ENCODE measurements at places on chromosomes 1 and 21.

DNA sequence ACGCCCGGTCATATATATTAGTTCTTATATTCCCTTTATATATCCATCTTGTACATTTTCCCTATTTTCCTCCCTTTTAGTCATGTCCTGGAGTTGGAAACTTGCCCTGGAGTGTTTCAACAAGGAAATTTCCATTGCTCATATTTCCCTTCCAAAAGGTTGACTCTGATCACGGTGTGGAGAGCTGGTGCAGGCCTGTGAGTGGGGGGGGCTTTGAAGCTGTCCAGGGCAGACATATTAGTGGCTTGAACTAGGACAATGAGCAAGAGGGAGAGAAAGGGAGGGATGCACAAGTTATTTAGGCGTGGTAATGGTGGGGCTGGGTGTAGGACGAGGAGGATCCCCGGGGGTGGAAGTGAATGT, 30.4 kb upstream of the TMEM61 start:
- no peak for DNase-seq

DNA sequence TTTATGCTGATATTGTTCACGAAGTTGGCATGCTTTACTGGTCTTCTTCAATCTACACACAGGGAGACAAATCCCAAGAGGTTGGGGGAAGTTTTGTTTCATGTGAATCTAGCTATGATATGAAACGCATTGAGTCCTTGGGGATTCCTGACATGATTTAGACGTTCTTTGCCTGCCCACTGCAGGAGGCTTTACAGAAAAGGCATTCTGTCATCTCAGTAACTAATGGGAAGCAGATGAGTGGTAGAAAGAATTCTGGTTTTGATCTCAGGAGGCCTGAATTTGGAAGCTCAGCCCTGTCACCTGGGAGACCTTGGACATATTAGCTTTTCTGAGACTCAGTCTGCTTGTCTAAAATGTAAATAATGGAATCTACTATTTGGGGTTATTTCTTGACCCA, 383.0 kb upstream of the NFIA start:
- DNase-seq, result no peak

DNA sequence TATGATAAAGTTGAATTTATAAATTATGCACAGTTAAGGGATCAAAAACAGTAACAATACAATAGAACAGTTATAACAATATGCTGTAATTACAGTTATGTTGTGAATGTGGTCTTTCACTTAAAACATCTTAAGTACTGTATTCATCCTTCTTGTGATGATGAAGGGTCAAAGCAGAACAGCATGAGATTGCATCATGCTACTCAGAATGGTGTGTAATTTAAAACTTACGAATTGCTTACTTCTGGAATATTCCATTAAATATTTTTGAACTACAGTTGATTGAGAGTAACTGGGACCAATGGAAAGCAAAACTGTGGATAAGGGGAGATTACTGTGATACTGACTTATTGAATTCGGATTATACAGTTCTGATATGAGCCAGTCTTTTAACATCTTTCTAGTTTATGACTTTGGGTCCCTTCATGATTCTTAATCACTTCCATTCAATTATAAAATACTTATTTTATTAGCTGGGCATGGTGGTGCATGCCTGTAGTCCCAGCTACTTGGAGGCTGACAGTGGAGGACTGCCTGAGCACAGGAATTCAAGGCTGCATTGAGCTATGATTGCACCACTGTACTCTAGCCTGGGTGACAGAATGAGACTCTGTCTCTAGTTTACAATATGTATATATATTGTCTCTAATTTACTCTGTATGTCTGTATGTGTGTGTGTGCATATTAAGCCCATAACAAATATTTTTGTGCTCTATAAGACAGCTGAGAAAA, 43.2 kb downstream of the ATP1B1 start:
- DNase-seq, result no peak

- no peak for DNase-seq
These were observed 25.5 kb downstream of the ODF2L start for GRCh38 chr1:86370601-86371022.

DNA sequence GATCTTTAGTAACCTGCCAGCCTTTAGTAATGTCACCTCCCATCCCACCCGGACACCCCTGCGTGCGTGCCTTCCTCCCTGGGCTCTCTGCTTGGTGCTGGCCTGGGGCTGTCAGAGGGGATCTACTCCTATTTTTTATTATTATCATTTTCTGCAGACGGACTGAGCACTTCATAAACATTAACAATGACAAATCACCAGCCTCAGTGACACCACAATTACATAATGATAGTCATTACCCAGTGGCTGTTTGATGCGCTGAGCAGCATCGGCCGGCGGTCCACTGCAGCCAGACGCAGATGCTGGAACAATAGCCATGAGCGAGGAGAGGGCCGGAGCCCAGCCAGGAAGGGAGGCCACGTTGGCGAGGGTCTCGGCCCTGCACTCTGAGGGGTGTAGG, 309.3 kb upstream of the AJAP1 start:
- DNase-seq, result no peak

GRCh38 chr21:39104911-39105310, 78.3 kb downstream of the PSMG1 start:
- DNase-seq, result no peak

GRCh38 chr1:201283836-201284553, 689 bp downstream of the PKP1 start:
- no peak for DNase-seq

DNA sequence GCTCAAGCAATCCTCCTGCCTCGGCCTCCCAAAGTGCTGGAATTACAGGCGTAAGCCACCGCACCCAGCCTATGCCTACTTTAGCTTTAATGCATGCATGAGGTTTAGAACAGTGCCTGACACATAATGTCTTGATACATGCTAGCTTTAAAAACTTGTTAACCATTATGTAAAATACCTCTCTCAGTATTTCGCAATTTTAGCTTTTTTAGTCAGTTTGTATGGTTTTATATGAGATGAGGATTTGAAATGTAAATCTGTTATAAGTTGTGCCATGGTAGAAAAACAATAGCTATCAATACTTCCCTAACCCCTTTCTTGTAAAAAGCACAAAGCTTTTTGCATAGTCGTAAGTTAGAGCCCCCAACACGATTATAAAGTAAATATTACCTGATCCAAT, 4.7 kb upstream of the AKNAD1 start:
- DNase-seq, result no peak

DNA sequence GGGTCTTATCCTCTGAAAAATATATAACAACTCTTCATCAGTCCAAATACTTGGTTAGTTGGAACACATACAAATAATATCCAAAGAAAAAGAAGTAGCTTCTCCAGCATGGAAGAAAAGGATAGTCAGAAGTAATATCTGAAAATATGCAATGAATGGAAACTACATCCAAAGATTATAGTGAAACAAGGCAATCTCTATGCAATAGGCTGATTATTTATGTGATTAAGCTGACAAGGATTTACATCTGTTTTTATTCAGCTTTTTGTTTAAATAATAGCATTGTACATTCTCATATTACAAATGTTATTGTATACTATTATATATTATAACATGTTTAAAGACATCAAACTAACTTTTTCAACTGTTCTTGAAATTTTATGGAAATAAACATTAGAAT, 15.3 kb upstream of the TGFBR3 start:
- no peak for DNase-seq

- DNase-seq, result no peak
These were observed 189.3 kb downstream of the PTPRU start for GRCh38 chr1:29425631-29426030.

DNA sequence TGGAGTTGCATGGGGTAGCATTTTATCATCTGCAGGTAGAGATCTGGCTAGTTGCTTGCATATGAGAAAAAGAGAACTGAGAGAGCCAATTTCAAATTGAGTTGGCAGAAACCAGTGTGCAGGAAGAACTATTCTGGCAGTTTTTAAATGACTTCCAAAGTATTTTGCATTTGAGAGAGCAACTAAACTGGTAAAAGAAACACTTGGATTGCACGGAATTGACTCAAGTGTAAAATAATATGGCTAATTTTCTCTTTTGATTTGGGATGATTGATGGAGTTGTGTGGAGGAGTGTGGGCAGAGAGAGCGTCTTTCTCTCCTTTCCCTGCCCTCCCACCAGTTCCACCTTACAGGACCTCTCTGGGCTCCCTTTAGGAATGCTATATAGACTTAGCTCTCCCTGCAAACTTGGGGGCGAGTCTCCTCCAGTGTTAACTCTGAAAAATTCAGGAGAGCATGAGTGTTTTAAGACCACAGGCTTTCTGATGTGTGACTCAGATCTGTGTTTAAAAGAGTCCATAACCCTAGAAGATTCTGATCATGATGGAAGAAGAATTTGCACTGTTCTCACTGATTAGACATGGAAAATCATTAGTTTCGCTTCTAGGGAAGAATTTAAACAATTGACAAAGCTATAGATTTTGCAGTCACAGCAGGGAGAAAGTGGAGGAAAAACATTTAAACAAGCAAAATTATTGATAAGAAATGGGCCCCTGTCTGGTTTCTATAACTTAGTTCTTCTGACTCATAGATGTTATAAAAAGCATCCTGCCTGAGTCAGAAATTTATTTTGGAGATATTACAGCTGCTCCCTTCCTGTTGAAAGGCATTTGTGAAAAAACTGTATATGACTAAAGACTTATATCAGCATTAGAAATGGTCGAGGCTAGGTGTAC, 24.9 kb upstream of the CTBS start:
- DNase-seq, result no peak

GRCh38 chr1:206068314-206068713, 15.3 kb downstream of the RHEX start:
- no peak for DNase-seq

DNA sequence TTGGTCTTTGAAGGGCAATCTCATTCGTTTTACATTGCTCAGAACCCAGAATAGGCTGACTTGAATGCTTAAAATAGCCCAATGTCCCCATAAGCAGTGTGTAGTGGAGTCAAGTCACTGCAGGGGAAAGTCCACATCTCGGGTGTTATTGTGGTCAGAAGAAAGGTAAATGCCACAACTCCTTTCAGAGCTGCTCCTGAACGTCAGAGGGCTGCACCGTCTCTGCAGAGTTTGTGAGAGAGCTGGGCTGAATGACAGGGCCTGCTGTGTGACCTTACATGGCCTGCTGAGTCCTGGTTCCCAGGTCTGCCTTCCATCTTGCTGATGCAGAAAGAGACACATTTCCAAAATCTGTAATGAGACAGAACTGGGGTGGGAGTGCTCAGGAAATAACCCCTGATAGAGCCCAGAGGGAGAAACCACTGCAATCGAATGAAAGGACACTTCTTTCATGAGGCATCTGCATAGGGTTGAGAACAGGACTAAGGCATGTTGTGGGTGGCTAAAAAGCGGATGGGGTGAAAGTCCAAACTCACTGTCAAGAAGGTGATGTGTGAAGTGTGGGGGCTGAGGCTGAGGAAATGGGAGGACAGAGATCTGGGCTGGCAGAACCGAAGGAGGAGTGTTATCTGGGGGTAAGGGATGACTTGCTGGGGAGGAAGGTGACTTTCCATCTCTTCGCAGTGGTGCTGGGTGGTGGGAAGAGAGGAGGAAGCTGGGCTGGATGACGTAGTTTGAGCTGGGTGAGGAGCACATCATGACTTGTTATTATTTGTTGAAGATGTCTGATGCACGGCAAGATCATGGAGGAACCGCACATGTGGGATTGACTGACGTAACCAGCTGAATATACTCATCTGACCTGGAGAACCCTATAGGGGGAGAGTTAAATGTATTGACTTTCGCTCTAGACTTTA, 33.7 kb downstream of the XCL2 start:
- DNase-seq, result no peak

- no peak for DNase-seq
These were observed 29.6 kb upstream of the ZNF326 start for GRCh38 chr1:89965193-89965768.

DNA sequence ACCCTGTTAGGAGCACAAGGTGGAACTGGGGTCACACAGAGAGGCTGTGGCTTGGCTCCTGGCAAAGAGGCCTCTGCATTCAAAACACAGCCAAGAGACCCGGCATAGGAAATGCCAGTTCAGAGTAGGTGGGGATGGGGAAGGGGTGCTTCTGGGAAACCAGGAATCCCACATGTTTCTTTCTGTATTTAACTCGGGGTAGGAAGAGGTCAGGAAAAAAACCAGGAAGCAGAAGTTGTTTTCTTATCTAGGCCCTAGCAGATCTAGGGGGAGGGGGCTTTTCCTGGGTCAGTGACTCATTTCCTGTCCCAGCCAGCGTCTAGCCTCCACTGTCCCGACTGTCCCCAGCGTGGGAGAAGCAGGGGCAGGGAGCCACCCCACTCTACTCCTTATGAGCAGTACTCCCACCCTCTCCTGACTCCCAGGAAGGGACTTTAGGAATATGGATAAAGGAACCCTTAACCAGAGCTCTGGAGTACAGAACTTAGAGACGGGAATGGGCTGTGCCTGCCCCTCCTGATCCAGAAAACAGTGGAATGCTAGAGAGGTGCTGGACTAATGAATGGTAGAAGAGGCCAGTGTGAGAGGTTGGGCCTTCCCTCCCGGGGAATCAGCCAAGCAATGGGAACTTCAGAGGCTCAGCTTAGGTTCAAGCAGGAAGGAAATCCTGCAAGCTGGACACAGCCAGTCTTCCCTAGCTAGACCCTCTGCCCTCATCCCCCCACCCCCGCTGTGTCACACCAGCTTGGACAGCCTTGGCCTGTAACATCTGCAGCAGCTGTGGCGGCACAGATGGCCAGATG, 5.7 kb downstream of the FHL3 start:
- no peak for DNase-seq

DNA sequence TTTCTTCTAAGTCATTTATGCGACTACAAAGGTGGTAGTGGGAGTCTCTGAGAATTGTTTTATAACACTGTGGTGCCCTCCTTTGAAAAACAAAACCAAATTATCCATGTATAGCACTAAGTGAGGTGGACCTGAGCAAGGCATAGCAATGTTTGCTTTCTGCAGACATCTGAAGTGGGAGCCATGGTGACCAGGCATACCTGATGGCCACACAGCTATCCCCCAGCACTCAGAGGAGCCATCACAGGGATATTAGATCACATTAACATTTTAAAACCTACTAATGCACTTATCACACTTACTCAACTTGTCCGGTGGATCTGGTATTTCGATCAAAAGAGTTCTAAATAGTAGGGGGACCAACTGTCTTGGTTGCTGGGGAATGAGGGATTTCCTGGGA, 24.8 kb upstream of the AVPR1B start:
- DNase-seq, result no peak
